Activated T-cell treated with anti-CD3 and anti-CD28 coated beads, Interleukin-2, amount 50 U/mL, for 1 hour (primary cell): ENCODE measurements at places on chromosomes 2 and 18.

GRCh38 chr2:112869258-112869842 lies 32.8 kb upstream of the IL1B start:
- DNase-seq: no peak

GRCh38 chr18:22282311-22283115 lies 113.1 kb downstream of the GATA6 start:
- peak; percentile 43 for DNase-seq

- no peak for DNase-seq
These were observed 80.4 kb upstream of the WDR75 start for GRCh38 chr2:189360861-189361260.

GRCh38 chr2:69774984-69775982 lies 33.3 kb downstream of the ANXA4 start:
- no peak for DNase-seq
